GM06990 (cell line): ENCODE measurements at places on chromosomes 11 and 22.

DNA sequence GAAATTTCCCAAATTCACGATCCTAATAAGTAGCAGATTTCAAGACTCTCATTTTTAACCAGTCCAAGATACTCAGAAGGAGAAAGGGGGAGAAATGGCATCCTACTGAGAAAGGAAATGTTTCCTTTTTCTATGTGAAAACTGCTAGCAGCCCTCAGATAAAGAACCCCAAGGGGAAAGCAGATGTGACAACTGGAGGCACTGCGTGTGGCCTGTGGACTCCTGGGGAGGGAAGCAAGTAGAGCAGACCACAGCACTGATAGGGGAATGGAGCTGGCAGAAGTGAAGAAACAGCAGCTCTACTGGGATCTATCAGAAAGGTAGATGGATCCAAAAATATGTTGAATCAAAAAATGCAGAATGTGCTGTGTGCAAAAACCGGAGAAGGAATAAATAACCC is 239.7 kb upstream of the API5 start:
- DNase-seq, result no peak

GRCh38 chr11:93905384-93905783 is 55.0 kb upstream of the VSTM5 start:
- no peak for DNase-seq

DNA sequence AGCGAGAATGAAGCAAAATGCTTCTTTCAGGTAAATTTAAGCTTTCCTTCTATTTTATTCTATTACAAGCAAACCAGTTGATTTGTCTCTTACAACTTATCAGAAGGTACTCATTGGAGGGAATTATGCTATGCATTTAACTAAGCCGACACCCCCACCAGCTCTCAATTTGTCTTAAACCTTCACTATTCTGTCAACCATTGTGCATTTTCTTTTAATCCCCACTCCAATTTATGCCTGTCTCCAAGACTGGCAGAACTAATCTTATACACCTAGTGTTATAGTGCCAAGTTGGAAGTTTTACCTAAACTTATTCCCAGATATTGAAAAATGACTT is 12.5 kb downstream of the TAF1D start:
- DNase-seq, result no peak

DNA sequence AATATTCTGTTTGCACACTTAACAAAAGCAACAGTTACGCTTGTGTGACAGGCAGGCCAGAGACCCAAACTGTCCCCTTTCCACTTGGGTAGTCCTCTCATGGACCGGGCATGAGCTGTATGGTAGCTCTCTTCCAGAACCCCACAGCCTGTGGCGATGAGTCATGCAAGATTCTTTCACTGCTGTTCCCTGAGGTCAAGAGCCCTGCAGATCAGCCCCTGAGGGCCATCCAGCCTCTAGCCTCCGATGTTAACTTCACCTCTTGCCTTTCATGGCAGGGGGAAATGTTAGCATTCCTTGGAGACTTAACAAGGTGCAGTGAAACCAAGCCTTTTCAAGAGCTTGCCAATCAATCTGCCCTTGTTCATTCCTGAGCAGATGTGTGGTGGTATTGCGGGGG is 63.2 kb upstream of the DEUP1 start:
- DNase-seq, result no peak

DNA sequence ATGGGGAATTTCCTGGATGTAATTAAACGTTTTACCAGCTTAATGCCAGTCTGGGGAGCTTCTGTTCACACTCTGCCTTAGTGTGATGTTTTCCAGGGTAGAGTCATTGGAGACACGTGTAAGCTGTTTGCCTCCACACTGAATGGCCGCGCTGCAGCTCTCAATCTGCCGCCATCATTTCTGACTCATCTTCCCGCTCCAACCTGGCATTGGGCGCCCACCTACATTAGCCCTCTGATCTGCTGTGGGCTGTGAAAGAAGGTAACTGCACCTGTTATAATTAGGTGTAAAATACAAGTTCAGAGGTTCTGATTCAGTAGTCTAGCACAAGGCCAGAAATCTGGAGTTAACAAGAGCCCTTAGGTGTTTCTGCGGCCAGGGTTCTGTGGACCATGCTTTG is 54.6 kb downstream of the MN1 start:
- DNase-seq, result no peak

DNA sequence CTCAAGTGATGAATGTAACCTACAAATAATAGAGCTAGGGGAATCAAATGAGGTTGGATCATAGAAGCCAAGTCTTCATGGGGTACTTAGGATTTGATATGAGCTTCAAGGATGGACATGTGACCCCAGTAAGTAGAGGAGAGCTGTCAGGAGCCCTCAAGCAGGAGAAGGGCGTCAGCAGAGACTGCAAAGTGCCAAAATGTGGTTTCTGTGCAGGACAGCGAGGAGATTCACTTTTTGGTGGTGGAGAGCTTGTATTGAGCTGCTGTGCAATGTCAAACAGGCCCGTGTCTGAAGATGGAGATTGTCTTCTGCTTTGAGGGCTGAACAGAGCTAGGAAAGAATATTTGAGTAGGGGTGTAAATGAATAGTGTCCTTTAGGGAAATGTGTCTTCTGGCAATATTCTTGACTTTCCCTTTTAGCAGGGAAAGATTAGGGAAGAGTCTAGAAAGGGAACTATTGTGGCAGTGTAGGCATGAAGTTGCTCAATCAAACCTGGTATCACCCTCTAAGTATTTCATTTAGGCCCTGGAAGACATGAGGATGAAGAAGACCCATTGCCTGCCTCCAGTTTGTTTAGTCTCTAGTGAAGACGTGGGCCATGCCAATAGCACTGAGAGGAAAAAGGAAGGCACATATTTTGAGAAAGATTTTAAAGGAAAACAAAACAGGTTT is 31.2 kb upstream of the SORL1-AS1 start:
- no peak for DNase-seq

DNA sequence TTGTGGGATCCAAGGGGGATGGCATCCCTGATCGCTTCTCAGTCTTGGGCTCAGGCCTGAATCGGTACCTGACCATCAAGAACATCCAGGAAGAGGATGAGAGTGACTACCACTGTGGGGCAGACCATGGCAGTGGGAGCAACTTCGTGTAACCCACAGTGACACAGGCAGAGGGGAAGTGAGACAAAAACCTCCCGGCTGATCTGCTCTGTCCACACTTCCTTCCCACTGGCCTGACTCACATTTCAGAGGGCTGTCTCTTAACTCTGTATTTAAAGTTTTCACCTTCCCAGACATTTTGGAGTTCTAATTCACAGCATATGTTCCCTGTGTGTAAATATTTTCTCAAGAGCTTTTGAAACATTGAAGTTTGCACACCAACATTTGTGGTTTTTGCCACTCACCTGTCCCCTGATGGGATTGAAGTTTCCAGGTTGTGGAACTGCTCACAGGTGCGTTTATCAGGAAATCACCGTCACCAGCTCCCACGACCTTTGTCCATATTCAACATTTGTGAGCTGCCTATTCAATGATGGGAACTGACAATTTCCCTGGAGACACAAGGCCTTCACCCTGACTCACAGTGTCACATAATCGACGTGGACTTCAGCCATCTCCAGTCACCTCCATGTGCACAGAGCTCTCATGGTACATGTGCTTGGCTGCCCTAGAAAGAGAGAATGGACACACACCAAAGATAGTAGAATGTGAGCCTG is 99.2 kb downstream of the VPREB1 start:
- peak; percentile 36 for DNase-seq

GRCh38 chr11:20654038-20654437 is 15.3 kb upstream of the NELL1 start:
- DNase-seq, result no peak

- DNase-seq, result no peak
Measured at GRCh38 chr22:45576273-45576625, 73.6 kb downstream of the FBLN1 start.

- no peak for DNase-seq
Measured at GRCh38 chr11:122720107-122720881, 64.8 kb downstream of the UBASH3B start.

- no peak for DNase-seq
Measured at GRCh38 chr11:123754101-123754568, at the start of gene OR6X1. Gene OR6X1 (minus strand): TSS chr11:123754518. CDS start chr11:123754518, 0 bp downstream.

GRCh38 chr11:28017816-28018215 is 90.1 kb downstream of the KIF18A start:
- no peak for DNase-seq
